ENCODE measurements at places on chromosomes 6 and 20.

- DNase-seq: peak; percentile 30
Observed at GRCh38 chr6:87391334-87391733, 16.4 kb upstream of the CFAP206 start.

DNA sequence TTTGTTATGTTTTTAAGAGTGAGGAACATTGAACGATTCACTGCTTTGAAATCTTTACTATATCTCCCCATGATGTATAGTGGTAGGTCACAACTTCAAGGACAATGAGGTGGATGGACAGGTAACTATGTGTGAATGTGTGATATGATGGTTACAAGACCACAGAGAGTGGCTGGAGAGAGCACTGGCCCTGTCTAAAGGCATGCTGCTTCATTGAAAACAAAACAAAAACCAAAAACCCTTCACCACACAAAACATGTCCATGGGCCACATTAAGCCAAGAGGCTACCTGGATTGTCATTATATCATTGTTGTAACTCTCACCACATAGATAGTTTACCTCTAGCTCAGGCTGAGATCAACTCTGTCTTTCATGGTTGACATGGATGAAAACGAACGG lies 180.6 kb upstream of the TENT5A start:
- no peak for DNase-seq

DNA sequence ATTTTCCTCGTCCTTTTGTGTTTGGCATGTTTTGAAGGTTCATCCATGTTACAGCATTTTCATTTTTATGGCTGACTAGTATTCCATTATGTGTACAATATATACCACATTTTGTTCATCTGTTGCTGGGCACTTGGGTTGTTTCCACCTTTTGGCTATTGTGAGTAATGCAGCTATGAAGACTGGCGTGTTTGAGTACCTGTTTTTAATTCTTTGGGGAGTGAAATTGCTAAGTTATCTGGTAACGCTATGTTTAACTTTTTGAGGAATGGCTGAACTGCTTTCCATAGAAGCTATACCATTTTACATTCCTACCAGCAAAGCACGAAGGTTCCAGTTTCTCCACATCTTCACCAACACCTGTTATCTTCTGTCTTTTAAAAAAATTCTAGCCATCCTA lies 37.0 kb upstream of the MYL9 start:
- DNase-seq: no peak

- no peak for DNase-seq
Observed at GRCh38 chr6:165515963-165516624, 146.9 kb downstream of the PDE10A start.

DNA sequence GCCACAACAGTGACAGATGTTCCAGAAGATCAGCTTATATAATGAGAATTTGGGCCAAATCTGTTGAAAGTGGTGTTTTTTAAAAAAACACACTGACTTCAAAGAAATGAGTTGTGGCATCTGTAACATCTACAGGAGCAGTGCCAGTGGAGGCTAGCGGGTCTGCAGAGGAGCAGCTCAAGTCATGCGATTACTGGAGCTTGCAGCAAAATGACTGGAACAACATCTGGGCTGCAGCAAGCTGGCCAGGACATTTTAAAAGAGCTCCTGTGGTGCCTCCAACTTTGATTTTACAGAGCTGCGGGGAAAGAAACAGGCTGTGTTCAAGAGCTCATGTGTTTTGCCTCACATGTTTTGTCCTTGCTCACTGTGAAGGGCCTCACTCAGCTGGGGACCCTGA lies 57.2 kb downstream of the TBX18 start:
- DNase-seq: no peak

DNA sequence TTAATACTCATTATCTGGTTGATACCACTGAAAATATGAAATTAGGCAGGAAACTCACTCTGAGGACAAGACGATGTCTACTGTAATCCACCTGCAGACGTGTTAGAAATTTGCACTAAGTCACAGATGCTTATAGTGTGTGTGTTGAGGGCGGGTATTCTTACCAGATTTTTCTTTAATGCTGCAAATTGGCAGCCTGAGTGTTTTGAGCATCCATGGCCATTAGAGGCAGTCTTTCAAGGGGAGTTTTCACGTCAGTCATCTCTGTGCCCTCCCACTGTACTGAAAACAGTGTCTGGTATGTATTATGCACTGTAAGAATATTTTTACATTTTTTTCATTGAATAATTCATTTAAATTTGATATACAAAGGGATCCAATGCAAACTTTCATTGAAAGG lies 266.5 kb upstream of the QKI start:
- no peak for DNase-seq

GRCh38 chr6:39231521-39232243 lies 2.4 kb upstream of the KCNK5 start:
- DNase-seq: no peak

DNA sequence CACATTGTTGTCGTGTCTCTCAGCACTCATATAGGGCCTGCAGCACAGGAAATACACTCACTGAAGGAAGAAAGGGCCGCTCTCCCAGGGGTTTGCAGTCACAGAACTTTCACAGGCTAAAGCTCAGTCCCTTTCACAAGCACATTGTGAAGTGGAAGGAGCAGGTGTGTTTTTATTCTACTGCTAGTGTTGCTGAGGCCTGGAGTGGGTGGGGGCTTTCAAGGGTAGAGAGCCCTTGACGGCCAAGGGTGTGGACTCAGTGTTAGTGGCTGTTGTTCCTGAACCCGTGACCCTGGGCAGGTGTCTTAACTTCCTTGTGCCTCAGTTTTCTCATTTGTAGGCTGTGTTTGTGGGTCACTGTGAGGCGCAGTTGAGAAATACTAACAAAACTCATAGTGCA lies 66.2 kb upstream of the SLC22A1 start:
- no peak for DNase-seq

- DNase-seq: no peak
Observed at GRCh38 chr6:131838051-131838450, 30.2 kb downstream of the ENPP1 start.

DNA sequence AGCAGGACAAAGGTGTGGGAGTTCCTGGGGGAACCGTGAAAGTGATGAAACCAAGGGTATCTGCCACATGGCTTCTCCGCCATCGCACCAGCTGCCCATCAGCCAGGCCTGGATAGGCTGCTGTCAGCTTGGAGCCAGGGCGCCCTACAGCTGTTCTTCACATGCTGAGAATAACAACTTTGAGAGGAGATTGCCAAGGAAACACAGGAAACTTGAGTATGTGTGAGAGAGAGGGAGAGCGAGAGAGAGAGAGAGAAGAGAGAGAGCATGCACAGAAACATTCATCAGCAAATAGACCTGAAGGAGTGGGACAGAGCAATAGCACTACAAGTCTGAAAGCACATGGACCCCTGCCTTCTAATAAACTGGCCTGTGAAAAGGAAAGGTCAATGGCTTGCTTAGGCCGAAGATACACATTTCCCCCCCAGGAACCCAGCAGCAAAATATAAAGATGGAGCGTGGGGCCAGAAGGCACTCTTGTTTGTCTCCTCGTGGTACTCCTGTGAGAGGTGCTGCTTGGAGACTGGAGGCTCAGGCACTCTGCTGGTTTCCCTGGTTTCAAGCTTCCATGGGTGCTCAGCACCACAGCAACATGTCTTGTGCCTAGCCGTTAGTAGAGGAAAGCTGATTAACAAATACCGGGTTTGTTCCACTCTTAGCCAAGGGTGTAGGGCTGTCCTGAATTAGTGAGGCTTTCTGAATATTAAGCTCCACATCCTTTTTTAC lies 53.0 kb downstream of the SNAP25 start:
- no peak for DNase-seq

- peak; percentile 8 for DNase-seq
Observed at GRCh38 chr20:34768096-34768495, 57.4 kb downstream of the NCOA6 start.

DNA sequence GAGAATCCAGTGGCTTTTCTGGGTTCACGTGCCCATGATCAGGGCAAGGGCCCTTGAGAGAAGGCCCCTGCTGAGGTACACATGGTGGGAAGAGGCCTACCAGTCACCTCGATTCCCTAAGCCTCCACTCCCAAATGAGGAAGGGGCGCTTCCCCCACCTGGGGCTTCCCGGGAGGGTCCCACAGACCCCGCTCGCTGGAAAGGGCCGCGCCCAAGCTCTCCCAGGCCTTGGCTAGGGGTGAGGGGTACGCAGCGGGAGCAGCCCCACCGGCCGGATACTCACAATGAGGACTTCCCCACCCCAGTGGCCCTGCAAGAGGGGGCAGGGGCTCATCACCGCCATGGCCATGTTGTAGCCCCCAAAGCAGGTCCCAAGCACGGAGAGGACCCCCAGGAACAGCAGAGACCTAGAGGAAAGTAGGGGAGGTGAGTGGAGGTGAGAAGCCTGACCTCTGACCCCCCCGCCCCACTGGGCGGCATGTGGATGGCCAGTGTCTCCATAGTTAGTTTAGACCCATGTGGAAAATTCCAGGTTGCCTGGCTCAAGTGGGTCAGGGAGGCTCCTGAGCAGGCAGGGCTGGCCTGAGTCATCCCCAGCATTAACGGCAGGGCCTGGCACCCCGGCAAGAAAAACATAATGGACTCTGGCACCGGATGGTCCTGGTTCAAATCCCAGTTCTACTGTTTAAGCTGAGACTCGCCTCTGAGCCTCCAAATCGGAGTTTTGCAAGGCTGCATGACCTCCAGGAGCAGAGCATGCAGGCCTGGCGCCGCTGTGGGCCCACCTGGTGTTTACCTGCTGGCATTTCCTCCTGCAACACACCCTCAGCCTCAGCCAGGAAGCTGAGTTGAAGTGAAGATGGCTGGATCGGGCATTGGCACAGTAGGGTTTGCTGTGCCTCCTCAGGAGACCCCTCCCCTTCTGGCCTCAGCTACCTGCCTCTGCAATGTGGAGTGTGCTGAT lies 6.6 kb downstream of the SLC52A3 start:
- DNase-seq: no peak

DNA sequence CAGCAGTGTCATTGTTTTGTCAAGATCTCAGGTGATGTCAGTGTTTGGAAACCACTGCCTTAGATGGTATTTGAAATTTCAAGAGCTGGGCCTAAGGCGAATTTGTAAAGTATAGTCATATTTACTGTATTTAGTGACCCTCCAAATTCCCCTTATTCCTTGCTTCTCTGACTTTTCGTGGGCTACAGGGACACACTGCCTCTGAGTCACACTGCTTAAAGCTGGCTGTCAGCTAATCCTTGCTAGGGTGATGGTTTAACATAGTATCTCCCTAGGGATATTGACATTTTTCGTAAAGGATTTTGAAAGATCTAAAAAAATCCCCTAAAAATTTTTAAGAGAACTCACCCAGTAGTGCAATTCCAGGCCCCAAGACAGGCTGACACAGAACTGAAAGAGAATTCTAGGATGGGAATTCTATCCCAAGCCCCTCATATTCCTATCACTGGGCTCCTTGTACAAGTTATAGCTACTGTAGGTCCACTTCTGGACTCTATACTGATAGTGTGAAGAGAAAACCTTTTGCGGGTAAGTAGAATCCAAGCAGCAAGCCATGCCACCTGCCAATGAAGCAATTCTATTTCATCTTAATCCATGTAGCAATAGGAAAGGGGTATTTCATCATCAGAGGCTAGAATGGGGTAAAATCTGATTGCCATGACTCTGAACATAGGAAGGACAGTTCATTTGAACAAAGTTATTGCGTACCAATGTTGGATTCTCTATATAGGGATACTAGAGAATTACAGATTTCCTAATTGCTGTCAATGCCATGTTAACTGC lies 4.3 kb downstream of the BMP6 start:
- no peak for DNase-seq

DNA sequence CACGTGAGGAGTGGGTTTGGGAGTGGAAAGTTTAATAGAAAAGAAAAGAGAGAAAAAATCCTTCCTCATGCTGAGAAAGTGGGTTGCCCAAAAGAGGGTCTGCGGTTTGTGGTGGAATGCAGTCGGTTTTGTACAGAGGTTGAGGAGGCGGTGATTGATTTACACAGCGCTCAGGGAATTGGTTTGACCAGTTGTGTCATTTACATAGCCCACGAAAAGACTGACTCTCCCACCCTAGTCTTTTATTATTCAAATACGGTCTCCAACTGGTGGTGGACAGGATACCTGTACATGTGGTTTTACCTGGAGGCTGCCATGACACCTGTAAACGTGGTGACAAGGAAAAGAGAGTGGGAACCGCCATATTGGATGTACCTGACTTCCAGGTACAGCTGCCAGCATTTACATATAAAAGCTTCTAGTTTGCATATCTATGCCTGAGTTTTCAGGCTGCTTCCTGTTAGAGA lies 42.1 kb downstream of the HLA-DPB1 start:
- DNase-seq: no peak

GRCh38 chr20:58125726-58126125 lies 102.7 kb downstream of the ANKRD60 start:
- no peak for DNase-seq

GRCh38 chr6:16427124-16427523 lies 188.7 kb downstream of the GMPR start:
- DNase-seq: no peak

GRCh38 chr6:43885399-43886066 lies 115.5 kb downstream of the VEGFA start:
- no peak for DNase-seq

GRCh38 chr20:57432862-57433491 lies 41.8 kb downstream of the RBM38 start:
- DNase-seq: peak; percentile 53

GRCh38 chr6:132279592-132280139 lies 121.6 kb downstream of the MOXD1 start:
- DNase-seq: peak; percentile 52

DNA sequence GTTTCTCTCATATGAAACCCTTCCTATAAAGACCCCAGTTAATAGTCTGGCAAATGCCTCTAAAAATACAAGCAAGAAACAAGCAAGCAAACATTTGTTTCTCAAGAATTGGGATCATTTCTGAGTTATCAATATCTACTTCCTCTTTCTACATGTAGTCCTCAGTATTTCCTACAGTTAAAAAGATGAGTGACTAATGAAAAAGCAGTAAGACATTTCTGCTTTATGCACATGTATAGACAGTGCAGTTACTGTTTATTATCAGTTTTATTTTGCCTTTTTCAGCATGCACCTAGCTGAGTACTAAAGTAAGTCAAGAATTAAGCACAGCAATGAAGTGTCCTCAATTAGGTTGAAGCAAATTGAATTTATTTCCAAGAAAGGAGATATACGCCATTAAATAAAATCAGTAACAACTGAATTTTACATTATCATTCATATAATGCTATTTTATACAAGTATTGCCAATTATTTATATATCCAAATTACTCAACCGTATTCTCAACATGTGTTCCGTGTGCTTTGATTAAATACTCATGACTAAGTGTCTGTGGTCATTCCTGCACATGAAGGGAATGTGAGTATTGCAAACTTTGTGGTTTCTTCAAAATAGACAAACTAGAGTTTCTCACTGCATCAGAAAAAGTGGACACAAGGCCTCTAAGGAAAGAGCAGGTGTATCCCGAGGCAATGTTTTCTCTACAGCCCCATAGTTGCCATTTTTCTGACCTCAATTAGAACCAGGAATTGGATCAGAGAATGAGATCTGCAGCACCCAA lies 159.3 kb upstream of the MARCKS start:
- DNase-seq: no peak

GRCh38 chr6:26187981-26188635 lies 100.9 kb downstream of the HFE start:
- DNase-seq: peak; percentile 77

DNA sequence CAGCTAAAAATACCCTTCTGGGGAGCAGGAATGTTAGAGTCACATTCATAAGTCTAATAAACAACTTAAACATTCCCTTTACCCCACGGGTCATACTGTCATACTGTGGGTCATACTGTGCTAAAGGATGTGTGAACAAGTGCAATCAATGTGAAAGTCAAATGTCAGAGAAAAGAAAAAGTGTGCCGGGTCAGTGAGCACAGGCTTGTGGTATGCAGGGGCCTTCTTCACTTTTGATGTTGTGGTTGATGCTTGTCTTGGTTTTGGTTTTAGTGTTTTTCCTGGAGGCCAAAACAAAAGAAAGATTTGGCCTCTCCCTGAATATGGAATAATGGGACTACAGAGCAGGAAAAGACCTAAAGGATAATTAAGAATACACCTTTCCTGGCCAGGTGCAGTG lies 267.9 kb upstream of the PLN start:
- DNase-seq: no peak

All from large intestine (tissue), 12 donors.